GF-D8 (cell line): ENCODE measurements at places on chromosomes 1 and 21.

GRCh38 chr1:206851341-206852010 lies 13.9 kb upstream of the IL20 start:
- DNase-seq = no peak

- DNase-seq = no peak
These were observed 34.0 kb upstream of the PROX1 start for GRCh38 chr1:213953806-213954205.

GRCh38 chr1:212512816-212513559 lies 80.3 kb downstream of the NENF start:
- DNase-seq = no peak

- DNase-seq = no peak
These were observed 4.6 kb upstream of the PPM1J start for GRCh38 chr1:112719706-112720105.

DNA sequence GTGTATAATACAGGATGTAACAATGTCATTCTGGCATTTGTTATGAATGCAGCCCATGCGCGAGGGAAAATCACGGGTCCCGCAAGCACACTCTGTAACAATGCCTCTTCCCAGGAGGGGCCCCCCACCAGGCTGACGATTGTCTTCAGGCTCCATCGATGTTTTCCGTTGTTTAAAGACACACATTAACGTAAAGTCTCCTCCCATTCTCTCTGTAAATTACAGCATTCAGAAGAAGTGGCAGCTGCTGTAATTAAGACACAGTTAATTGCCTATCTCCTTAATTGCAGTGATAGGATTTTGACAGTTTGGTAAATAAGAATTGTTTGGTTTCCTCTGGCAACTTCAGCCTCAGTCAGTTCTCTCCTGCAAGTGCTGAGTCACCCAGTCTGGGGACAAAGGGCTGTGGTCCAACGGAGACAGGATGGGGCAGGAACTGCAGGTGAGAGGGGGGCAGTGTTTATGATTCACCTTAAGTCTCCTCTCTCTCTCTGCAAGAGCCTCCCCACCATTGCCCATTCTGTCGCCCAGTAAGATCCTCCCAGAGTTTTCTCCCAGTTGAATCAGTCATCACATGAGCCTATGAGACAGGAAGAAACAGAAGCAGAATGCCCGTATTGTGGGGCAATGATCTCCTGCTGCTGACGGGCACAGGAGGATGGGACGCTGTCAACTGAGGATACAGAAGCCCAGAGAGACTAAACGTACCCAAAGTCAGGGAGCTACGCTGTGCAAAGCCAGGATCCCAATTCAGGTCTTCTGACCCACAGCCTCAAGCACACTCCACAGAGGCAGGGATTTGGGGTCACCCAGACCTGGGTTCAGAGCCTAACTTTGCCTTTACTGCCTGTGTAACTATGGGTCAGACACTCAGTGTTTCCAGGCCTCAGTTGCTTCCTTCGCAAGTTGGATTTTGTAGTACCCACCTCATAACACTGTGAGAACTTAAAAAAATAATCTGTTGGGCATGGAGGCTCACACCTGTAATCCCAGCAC lies 110.0 kb downstream of the ADSS2 start:
- no peak for DNase-seq

DNA sequence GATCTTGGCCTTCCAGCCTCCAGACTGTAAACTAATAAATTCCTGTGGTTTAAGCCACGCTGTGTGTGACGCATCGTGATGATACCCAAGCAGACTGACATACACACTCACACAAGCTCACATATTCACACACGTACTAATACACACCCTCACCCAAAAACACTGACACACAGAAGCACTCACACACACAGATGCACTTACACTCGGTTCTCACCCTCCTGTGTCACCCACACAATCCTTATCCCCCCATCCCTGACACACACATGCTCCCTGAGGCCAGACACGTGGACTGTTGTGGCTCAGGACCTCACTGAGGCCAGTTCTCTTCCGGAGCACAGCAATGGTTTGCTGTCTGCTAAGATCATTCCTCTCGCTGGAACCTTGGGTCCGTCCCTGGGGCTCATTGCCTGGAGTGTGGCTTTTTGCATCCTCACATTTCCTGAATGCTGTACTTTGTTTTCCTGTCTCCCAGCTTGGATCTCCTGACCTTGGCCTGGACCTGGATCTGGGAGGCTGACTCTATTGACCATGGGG lies 76.9 kb upstream of the LYST start:
- no peak for DNase-seq
